ENCODE measurements at places on chromosomes 12 and 14.

- no peak for DNase-seq
Measured at GRCh38 chr14:52879958-52880357, 70.9 kb downstream of the FERMT2 start.

- peak; percentile 60 for DNase-seq
Measured at GRCh38 chr12:107775093-107775721, 703 bp downstream of the ASCL4 start.

DNA sequence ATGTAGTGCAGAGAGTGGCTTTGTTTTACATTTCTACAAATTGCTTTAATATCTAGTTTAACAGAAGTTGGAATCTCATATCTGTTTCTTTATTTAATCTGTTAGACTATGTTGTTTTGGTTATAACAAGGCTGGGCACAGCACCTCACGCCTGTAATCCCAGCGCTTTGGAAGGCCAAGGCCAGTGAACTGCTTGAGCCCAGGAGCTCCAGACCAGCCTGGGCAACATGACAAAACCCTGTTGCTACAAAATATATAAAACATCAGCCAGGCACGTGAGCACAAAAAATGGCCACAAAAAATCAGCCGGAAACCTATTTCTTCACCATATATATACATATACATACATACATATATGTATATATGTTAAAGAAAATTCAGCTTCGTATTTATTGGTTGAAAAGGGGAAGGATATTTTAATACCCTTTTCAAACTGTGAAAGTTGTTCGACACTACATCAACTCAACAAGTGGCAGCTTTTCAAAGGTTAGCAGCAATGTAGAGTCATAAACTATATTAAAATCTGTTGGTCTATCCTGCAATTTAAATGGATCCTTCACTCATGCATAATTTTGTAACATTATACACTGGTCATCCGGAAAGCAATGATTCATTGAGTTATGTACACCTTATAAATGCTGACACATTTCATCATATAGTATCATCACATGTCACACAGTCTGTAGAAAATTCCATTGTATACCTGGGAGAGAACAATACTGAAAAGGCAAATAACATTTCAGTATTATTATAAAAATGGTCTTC is 7.1 kb downstream of the NR2C1 start:
- DNase-seq, result no peak

DNA sequence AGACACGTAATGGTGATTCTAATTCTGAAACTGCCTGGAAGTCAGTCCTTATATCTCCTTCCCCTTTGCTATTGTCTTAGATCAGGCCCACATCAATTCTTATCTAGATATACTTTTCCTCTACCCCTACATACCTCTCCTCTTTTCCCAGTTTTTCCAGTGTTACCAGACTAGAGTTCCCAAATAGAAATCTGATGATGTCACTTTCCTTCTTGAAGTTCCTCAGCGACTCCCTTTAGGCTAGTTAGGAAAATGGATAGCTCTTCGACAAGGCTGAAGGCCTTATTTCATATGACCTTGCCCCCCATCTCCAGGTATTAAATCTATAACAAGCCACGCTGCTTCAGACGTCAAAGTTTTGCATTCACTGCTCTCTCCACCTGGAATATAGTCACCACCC is 201.1 kb upstream of the ATP2B1 start:
- no peak for DNase-seq

DNA sequence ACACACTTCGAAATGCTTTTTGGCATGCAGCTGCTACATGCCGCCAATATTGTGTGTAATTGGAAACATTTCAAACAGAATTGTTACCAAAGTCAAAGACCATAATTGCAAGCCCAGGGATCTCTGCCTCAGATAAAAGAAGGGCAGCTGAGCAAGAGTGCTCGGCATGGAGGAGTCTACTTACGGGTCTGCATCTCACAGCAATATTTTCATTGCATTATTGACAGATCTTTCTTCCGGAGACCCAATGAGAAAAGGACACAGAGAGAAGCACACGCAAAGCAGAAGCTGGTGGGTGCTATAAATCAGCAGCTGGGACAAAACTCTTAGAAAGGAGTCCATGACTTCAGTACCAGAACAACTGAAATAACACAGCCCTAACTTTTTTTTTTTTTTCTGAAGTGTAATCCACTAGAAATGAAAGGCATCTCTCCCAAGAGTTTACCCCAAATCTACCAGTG is 4.9 kb downstream of the PRICKLE1 start:
- no peak for DNase-seq

DNA sequence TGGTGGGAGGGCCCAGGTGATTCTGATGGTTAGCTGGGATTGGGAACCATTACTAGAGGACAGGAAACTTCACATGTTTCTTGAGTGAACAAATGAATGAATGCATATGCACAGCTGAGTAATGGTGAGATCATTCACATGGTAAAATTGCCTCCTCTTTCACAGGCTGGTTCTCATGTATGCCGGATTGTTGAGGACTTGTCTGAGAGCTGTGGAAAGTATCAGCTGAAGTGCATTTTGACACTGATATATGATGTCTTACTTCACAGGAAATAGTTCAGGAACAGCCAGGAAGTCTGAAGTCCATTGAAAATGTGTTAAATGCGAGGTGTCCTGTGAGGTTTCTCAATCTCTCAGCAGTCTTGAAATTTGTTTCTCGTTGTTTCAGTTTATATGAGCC is 77.6 kb upstream of the DACT1 start:
- DNase-seq, result no peak

GRCh38 chr12:130714591-130715149 is 1.4 kb downstream of the RIMBP2 start:
- no peak for DNase-seq

GRCh38 chr14:105099778-105100177 is 34.5 kb upstream of the GPR132 start:
- DNase-seq, result peak; percentile 23

- DNase-seq, result peak; percentile 46
Measured at GRCh38 chr12:117850048-117850447, 118.7 kb downstream of the KSR2 start.

DNA sequence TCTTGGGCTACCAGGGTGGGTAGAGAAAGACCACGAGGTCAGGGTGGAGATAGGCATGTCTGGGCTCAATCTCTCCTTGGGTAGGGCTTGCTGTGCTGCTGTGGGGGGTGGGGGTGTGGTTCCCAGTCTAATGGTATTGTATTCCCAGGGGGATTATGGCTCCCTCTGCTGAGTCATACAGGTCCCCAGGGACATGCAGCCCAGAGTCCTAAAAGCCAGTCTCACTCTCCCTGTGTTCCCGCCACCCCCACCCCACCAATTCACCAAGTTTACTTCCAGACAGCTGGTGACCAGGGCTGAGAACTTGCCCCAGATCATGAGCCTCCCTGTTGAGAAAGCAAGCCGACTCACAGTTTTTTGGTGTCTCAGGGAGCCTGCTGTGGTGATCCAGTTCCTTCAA is 367.6 kb downstream of the C12orf75 start:
- DNase-seq, result no peak

GRCh38 chr12:42979746-42980145 is 390.2 kb upstream of the PRICKLE1 start:
- no peak for DNase-seq

DNA sequence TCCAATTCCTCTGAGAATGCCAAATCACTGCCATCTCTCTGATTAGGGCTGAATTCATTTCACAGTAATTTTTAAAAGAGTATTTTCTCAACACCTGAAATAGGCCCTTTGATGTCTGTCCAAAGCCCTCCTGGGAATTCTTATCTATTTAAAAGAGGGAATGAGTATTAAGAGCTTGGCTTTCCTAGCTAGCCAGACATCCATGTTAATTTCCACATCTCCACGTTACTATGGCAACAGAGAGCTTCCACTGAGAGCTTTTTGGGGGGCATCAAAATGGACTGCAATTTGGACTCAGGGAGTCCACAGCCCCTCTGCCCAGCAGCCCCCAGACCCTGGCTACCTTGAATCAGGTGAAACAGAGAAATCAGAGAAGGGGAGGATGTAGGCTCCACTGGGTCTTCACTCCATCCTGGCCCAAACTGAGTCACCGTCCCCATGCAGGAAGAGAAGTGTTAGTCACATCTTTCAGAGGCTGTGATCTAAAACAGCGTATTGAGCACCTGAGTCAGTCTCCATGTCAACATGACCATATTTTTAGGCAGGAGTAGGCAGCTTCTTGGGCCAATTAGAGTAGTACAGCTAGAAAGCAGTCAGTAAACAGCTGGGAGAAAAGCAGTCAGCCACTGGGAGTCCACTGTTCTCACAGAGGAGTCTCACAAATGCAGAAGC is 7.0 kb upstream of the FICD start:
- no peak for DNase-seq

Measured in suppressor macrophage (primary cell).